ENCODE measurements at places on chromosomes 2 and 18.

- no peak for DNase-seq
Observed at GRCh38 chr2:99027856-99028255, 91.8 kb upstream of the CRACDL start.

DNA sequence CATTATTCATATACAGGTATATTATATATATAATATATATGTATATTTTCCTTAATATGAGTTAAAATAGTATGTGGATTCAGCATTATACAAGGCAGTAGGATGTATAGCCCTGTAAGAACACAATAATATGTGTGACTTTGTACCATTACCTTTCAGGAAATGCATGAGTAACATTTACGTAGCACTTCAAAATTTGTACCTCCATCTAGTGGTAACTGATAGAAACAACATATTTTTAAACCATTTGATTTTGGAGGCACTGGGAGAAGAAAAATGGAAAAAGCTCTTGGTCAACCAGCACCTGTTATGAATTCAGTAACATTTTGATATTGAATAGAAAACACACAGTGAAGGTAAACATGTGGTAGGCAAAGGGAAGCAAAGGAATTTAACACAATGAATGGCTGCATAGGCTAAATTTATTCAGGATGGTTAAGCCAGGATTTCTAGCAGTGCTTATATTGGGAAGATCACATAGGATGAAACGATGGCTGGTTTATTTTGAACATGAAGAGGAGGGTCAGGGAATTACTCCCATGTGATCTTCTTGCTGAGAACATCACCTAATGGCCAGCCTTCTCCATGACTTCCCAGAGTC is 565.5 kb downstream of the CCDC85A start:
- peak; percentile 44 for DNase-seq

DNA sequence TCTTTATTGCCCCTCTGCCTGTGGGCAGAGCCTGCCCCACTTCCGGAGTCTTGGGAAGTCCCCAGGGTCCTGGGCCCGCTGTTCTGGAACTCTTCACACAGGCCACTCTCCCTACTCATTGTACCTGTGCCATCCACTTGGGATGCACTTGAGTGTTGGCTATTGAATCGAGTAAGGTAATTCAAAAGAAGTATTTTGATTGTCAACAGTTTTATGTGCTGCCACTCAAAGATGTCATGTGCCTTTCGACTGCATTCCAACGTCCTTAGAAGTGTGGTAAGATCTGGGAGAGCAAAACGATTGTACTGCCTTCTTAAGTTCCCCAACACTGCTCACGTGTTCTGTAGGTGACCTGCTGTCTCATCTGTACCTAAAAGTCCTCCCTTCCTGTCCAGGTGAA is 77.0 kb upstream of the SMIM21 start:
- no peak for DNase-seq

- DNase-seq = no peak
Observed at GRCh38 chr2:188294352-188294926, 2.8 kb downstream of the GULP1 start.

DNA sequence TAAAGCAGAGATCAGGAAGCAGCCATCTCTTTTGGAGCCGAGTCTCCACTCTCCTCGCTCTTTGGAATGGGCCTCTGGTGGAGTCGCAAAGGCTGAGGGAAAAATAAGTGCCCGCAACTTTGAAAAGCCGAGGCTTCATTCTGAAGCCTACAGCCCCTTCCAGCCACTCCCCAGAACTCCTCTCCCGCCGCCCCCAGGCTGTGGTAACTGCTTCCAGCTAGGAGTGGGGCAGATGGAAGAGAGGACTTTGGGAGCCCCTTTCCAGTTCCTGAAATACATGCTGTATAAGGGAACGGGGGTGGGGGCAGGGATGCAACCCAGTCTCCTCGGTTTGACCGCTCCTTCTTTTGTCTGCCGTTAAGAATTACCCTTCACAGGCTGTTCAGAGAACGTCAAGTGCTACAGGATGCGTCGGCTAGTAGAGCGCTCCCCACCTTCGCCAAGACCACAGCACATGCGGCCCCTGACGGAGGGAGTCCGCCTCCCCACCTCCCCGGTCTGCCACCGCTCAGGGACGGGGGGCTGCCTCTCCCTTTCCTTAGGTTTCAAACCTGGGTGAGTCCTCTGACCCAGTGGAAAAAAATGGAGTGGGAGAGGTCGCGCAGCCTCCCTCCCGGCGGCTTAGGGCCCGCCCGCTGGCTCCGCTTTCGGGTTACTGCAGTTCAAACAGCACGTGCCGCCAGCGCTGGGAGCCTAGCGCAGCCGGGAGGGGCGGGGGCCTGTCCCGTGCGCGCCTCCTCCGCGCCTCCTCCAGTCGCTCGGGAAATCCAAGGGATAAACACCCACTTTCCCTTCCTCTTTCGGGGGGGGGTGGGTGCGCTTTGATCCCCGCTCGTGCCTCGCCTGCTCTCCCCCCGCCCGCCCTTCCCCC is 4.9 kb downstream of the CYP26B1 start:
- no peak for DNase-seq

DNA sequence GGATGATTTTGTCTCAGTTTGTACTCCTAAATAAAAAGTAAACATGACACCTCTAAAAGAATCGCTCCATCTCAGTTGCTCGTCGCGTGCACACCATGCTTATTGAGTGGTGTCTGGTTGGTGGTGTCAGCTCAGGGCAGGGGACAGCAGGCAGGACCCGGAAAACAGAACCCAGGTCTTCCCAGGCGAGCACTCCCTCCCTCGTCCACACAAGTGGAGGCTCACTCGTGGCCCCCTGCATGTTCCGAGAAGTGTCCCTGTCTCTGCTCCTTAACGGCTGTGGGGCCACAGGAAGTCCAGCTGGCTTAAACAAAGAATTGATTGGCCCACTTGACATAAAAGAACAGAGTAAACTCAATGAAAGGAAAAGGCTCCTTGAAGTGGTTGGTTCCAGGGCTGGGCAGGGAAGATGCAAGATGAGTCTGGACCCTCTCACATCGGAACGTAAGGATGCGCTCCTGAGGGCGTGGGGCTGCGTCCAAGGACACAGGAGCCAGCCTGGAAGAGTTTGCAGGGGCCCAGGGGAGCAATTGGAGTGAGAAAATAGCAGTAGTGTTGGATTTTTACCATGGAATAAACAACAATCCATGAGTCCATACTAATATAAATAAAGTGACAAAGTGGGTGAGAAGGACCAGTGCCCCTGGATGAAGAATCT is 13.1 kb upstream of the CNDP1 start:
- DNase-seq = no peak

DNA sequence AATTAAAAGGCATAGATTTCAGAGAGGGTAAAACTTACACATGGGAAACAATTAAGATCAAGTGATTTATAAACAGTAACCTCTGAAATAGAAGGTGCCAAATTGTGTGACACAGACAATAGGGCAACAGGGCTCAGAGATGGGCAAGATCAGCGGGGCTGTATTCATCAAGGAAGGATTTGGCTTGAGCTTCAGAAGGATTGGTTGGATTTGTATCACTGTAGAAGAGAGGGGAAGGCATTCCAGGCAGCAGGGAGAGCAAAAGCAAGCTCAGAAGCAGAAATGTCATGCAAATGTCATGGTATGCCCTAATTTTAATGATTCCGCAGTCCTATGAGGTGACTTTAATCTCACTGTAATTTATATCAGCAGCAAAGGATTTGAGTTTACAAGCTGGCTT is 415.0 kb upstream of the NRP2 start:
- no peak for DNase-seq

- no peak for DNase-seq
Observed at GRCh38 chr18:685438-685837, 27.0 kb downstream of the ENOSF1 start.

DNA sequence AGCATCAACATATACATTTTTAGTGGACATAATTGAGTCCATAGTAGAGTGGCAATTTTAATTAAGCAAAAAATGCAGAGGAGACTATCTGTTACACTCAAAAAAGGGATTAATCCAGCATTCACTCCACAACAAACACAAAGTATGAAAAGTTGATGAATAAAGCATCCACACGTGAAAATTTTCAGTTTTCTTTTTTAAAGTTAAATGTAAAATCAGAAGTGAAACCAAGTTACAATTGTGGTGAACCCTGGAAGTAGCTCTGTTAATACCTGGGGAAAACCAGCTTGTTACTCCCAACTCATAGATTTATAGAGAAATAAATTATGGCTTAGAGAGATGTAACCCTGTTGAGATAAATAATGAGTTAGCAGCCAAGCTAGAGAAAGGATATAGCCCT is 807.8 kb downstream of the TRIB2 start:
- DNase-seq = no peak

DNA sequence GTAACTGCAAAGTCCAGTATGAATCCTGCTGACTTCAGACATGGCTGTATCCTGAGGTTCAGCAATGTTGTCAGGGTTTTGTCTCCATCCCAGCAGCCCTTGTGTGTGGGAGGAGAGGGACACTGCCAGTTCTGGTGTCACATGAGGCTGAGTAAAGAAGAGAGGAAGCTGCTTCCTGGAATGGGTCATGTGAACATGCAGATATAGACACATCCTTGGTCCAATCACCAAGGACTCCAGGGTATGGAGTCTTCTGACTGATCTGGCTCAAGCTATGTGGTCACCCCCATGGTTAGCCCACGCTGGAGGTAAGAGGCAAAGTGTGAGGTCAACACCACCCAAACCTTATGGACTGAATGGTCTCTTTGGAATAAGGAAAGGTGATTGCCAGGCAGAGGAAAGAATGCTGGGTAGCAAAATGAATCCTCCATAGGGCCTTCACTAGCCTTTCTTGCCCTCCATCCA is 134.4 kb upstream of the SLC1A4 start:
- DNase-seq = peak; percentile 78

- no peak for DNase-seq
Observed at GRCh38 chr18:11861583-11862288, 10.5 kb downstream of the CHMP1B start.

DNA sequence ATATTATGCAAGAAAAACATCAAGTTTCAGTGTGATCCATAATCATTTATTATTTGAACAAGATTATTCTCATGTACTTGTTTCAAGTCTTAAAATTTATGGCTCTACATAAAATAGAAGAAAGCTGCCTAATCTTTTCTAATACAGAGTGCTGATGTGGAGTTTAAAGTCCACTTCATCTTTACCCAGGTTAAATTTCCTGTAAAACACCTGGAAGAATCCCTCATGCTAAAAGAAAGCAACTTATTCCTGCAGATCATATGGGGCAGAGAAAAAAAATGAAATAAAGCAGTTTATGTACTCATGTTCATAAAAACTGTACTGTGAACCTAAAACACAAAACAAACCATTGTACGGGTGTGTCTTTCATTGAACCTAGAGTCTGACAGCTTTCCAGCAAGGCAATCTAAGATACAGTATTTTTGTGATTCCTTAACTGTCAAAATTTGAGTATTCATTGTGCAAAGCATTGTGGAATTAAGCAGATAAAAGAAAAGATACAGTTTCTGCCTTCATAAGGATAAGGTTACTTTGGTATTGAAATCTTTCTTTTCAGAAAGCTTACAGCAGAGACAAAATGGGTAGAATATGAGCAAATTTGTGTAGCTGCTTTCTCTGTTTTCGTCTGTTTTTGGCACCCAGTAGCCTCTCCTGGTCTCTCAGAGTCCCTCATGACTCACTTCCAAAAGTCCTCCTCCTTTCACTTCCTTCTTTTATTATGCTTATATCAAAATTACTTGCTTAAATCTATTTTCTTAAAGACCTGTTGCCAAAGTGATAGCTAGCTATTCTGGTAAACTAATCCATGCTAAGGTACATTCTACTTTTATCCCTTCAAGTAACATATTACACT is 26.9 kb upstream of the GLS start:
- peak; percentile 28 for DNase-seq

- peak; percentile 26 for DNase-seq
Observed at GRCh38 chr18:35716169-35716831, 134.8 kb downstream of the GALNT1 start.

GRCh38 chr2:120289221-120289906 is 36.7 kb downstream of the RALB start:
- DNase-seq = peak; percentile 11

DNA sequence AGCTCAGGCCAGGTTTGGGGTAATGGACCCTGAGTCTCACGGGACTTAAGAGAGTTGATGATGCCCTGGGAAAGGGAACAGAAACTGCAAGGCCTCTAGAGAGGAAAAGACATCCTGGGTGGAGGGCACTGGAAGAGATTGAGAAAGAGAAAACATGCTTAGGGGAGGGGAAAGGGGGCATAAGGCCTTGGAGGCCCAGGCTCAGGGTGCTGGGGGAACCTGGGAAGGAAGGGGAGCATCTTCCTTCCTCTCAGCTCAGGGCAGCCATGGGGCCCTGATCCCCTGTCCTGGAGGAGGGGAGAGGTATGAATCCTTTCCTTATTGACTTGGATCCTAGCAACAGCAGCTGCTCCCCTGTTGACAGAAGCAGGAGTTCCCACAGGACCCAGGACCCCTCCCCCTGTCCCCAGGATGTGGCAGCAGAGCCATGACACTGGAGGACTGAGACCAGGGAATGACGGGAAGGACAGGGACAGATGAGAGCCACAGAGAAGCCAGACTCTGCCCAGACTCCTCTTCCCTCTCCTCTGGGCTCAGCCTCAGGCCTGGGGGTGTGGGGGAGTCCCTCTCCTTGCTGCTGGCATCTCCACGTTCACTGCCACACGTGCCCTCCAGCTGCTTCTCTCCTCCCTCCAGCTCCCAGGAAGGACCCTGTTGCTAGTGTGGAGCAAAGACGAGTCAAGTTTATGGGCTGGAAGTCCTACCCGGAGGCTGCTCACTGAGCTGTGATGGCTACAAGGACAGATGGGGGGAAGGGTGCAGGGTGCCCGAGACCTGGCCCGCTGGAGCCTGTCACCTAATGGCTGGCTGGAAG is 815 bp downstream of the GPBAR1 start:
- no peak for DNase-seq

DNA sequence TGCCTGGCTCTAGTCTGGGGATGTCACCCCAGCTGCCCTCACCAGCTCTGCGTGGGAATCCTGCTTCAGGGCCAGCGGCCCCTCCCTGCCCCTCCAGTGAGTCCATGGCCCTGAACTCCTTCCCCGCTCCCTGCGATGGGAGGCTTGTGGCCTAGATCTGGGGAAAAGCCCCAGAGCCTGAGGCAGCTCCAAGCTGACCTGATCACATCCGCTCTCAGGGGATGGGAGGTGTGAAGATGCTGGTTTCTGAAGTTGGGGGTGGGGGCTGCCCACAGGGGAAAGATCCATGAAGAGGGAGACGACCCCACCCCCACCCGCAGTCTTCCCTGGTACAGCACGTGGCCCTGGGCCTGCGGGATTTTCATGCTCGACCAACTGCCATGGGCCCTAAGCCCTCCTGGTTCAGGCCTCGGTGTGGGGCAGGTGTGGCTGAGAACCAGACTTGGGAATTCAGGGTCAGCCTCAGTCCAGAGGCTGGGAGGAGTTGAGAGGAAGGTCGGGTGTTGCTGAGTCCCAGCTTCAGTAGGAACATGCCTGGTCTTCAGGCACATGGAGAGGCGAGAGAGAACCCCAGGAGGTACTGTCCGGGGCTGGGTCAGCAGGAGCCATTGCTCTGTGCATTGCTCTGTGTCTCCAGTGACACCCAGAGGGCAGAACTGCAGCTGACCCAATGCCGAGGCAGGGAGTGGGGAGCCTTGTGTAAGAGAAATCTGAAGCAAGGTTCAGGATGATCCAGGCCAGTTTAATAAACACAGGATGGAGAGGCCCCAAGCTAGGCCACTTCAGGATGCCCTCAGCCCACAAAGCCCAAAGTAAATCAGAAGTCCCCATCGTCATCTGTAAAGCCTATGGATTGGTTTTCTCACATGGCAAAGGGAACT is 115.1 kb downstream of the CAPN13 start:
- no peak for DNase-seq
